Large intestine (tissue), 12 donors: ENCODE measurements at places on chromosomes 7 and 10.
A peak's percentile ranks its signal among the peaks of the same experiment; 100 is the strongest.

DNA sequence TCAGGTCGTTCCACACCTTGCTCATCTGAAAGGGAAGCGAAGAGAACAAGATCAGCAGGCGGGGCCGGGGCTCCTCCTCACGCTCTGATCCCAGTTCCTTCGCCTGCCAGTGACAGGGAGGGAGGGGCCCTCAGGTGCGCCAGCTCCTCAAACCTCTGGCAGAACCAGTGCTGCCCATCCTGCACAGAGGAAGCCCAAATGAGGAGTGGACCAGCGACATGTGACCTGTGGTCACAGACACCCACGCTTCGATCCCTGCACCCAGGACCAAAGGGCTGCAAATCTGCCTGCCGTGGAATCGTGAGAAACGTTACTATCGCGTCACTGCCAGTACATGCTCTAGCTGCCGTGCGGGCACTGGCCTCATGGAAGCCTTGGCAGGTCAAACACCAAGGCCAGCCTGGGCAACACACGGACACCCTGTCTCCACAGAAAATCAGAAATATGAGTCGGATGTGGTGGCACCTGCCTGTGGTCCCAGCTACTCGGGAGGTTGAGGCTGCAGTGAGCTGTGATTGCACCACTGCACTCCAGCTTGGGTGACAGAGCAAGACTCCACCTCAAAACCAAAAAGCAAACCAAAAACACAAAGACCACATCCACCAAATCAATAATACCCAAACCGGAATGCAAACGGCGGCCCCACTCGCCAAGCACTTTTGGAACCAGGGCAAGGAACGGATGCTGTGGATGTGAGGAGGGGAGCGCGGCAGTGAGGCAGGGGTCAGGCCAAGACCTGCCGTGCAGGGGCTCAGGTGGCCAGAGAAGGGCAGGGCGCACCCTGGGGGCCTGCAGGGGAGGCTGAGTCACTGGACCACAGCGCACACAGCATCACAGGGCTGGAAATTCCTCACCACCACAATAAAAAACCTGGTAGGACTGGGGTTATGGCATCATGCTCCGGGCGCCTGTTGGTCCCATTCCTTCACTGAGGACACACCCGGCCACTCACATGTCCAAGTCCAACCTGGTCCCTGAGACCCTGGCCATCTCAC lies 13.4 kb downstream of the NUDT1 start:
- DNase-seq = no peak

- DNase-seq = no peak
These were observed 32.9 kb upstream of the ZC3HAV1L start for GRCh38 chr7:139068544-139069399.

- no peak for DNase-seq
These were observed 221.5 kb upstream of the FOXK1 start for GRCh38 chr7:4460597-4460996.

DNA sequence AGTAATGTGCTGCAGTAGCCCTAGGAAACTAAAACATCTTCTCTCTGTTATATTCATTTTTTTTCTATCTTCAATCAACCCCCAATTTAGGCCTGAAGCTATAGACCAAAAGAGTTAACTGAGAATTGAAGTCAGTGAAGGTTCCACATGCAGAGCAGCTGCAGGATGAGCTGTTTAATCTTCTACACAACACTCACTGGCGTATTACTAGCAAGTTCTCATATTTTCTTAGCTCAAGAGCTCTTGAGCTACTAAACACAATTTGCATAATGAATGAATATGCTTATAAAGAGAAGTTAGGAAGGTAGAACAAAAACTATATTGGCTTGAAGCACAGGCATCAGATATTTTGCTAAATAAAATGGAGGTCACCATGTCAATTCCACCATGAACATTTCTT lies 41.2 kb upstream of the GPR22 start:
- no peak for DNase-seq

DNA sequence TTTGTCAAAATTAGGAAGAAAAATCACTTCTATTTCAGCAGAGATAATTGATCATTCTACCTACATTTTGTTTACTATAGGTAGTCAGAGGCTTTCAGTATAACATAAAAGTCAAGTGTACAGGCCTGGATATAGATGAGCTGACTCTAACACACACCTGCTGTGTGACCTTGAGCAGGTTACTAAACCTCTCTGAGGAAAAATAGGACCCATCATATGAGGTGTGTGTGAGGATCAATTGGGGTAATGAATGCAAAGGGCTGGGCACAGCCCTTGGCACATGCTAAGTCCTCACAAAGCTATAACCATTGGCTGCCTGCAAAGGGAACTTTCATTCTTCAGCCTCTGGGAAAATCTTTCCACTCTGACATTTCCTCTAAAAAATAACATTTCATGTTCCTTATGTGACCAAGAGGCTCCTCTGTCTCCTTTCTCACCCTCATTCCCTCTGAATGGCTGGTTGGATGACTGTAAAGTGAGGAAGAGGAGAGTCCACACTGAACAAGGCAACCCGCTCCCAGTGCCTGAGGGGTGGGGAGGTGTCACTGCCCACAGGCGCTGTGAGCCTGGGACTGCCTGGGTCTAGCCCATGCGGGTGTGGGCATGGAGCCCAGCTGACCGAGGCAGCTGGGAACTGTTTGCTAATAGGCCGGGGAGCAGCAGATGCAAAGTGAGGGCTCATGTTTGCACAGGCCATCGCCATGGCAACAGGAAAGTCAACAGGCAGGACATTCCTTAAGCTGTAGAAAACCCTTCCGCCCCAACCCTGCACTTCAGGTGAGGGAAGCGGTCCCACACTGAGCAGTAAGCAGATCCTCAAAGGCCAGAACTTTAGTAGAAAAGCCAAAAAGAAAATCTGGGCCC lies 36.8 kb downstream of the MYOF start:
- peak; percentile 97 for DNase-seq
